ENCODE measurements at places on chromosomes 12 and 14. TPM values are rescaled to one million over a fixed set of nuclear protein-coding genes. Genes with fewer than 3 reads are reported as not detected.

DPPA3 gene
- total RNA-seq, result not detected

GLI1 gene
- not detected for total RNA-seq

PIK3C2G gene
- 10.6 TPM for total RNA-seq

HOXC13 gene
- 6.0 TPM for total RNA-seq

EML1 gene
- total RNA-seq, result 9.5 TPM

SMCO2 gene
- 0.37 TPM for total RNA-seq

CYP46A1 gene
- 0.20 TPM for total RNA-seq

OTUB2 gene
- 1.8 TPM for total RNA-seq

CD9 gene
- 31.1 TPM for total RNA-seq

PMEL gene
- 0.59 TPM for total RNA-seq

CLEC9A gene
- total RNA-seq, result not detected

DIO2 gene
- total RNA-seq, result 0.26 TPM

DHRS4L2 gene
- total RNA-seq, result 18.1 TPM

PITPNM2 gene
- 10.5 TPM for total RNA-seq

HCAR2 gene
- not detected for total RNA-seq

- peak; percentile 17 for DNase-seq
Observed at GRCh38 chr12:24111616-24112015, 162.1 kb upstream of the SOX5 start.

DNA sequence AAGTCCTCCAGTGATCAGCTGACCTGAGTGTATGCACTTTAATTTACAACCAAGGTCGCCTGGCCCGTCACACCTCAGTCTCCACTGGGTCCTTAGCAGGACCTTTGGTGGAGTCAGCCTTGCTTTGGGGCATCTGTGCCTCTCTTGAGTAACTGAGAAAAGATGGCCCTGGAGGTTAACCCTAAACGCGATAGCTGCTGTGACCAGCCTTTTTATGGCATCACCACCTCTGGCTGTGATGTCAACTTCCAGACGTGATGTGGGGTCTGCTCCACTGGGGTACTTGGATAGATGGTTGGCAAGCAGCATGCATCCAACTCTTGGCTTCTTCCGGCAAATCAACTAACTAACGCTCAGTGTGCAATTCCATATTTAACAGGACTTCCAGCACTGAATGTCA lies 122.8 kb upstream of the RTL1 start:
- DNase-seq, result no peak

- no peak for DNase-seq
Observed at GRCh38 chr14:55303691-55304145, 32.5 kb downstream of the FBXO34 start.

DNA sequence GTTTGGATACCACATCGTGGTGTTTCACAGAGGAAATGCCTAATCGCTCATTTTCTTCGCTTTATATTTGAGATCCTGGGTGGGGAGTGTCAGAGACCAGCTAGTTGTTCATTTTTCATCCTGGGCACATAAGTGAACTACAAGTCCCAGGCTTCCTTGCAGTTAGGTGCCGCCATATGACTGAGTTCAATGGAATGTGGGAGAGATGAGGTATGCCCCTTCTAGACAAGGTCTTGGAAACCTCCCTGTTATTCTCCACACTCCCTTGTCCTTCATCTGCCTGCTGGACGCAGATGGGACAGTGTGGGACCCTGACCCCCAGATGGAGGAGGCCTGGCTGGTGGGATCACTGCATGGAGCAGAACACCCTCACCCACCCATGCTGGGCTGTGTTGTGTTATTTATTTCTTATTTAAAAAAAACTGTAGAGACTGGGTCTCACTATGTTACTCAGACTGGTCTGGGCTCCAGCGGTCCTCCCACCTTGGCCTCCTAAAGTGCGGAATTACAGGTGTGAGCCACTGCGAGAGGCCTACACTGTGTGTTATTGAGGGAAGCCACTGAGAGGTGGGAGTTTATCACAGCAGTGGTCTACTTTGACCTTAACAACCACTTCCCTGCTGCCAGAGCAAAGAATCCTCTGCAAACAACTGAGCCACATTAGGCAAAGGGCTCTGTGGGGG lies 42.9 kb upstream of the VRK1 start:
- no peak for DNase-seq

DNA sequence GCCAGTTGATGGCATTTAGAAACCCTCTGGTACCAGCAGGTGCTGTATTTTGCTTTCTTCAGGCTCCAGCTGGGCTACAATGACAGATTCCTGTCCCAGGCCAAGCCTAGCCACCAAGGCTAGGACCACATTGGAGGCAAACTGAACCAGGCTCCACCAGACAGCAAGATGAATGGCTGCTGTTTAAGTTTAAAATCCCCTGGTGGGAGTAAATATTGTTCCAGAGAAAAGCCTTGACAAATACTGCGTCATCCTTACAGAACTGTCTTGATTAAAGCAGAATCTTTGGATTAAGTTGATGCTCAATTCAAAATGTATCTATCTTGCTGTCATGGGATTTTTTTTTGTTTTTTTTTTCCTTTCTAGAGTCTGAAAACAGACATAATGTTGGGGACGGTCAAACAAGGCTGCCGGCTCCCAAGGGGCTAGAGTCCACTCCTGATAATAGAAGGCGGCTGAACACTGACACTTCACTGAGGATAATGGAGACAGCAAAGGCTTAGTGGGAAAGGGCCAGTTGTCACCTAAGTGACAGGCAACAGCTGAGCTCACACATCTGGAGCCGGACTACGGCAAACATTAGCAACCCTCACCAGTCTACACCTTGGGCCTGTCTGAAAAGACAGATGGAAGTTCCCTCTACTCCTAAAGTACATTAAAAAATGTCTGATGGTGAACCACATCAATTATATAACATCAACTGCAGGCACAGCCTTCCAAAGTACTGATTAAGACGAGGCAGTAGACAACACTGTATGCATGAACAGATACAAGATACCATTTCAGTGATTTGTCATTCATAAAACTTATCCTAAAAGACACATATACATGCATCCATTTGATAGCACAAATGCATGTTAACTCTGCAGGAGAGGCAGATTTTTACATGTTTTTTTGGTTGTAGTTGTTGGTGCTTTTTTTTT lies 1.7 kb downstream of the PRICKLE1 start:
- no peak for DNase-seq

DNA sequence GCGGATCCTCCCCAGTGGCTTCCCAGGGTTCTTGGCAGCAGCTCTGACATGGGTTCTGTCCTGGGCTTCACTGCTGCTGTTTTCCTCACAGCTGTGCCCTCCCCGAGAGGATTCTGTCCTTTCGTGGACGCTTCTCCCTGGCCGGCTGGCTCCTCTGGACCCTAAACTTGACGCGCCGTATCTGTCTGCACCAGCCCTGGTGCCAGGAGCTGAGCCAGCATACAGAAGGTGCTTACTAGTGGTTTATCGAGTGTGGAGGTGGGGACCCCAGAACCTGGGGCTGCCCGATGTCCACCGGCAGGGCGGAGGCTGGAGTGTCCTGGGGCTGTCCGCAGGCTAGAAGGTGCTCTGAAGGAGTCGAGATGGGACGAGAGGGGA lies 17.2 kb downstream of the FBRSL1 start:
- no peak for DNase-seq

- peak; percentile 87 for DNase-seq
Observed at GRCh38 chr14:101761032-101761880, at the start of gene PPP2R5C. TSS of gene PPP2R5C (plus strand) at chr14:101761709. CDS start at chr14:101761894, 185 bp downstream.

GRCh38 chr12:11834931-11835330 lies 185.5 kb downstream of the ETV6 start:
- DNase-seq, result no peak

- DNase-seq, result no peak
Observed at GRCh38 chr12:104662203-104662602, 205.5 kb downstream of the CHST11 start.

DNA sequence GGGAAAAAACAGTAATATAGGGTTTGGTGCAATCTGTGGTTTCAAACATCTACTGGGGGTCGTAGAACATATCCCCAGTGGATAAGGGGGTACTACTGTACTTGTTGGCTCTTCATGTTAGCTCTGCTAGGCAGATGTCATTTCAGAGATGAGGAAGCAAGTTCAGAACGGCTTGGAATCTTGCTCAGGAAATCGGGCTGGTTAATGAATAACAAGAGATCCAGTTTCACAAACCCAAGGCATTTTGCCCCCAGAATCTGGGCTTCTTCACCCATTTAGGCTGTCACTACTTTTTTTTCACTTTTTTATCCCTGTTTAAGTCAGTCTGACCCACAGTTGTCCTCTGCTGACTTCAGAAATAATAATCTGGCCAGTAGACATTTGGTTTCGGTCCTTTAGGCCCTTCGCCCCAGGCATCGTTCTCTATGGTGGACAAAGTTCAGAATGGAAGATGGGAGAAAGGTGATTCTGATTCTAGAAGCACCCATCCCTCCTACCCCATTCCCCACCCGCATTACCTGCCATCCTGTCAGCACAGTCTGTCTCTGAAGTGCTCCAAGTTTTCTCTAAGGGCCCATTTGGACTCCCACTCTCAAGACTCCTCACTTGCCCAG lies 4.5 kb downstream of the SUOX start:
- no peak for DNase-seq

GRCh38 chr14:34649344-34649743 lies 19.4 kb upstream of the SNX6 start:
- peak; percentile 69 for DNase-seq

GRCh38 chr12:14460212-14460841 lies 94.8 kb downstream of the ATF7IP start:
- DNase-seq, result no peak

- DNase-seq, result no peak
Observed at GRCh38 chr14:62168564-62169155, 406.4 kb downstream of the SNAPC1 start.

DNA sequence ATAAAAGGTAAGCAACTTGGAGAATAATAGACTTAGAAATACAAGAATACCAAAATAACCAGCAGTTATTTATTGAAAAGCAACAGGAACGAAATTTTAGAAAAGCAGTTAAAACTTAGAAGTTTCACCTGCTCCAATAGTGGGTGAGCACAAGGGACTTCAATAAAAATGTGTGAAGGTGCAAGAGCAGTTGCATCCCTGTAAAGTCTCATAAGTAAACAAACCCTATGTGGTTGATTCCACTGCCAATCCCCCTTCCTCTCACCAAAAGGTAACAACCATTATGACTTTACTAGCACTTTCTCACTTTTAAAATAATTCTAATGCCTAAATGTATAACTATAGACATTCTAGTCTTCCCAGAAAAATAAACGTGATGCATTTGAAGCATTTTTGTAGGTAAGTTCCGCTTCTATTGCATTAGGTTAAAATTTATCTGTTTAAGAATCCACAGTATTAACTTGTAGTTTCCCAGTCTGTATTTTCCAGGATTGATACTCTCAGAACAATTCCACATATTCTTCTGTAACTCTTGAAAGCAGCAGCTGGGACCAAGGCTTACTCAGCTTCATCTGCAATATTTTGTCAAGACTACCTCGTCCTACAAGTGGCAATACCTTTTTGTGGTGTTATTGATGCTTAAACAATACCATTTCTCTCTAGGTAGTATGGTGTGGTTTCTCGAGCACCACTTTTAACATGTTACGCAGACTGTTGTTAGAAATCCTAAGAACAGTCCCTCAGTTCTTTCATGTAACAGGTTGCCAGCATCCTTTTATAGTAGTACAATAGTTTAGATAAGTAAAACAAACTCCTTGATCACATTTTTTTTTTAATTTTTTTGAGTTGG lies 32.1 kb downstream of the HNRNPC start:
- no peak for DNase-seq

DNA sequence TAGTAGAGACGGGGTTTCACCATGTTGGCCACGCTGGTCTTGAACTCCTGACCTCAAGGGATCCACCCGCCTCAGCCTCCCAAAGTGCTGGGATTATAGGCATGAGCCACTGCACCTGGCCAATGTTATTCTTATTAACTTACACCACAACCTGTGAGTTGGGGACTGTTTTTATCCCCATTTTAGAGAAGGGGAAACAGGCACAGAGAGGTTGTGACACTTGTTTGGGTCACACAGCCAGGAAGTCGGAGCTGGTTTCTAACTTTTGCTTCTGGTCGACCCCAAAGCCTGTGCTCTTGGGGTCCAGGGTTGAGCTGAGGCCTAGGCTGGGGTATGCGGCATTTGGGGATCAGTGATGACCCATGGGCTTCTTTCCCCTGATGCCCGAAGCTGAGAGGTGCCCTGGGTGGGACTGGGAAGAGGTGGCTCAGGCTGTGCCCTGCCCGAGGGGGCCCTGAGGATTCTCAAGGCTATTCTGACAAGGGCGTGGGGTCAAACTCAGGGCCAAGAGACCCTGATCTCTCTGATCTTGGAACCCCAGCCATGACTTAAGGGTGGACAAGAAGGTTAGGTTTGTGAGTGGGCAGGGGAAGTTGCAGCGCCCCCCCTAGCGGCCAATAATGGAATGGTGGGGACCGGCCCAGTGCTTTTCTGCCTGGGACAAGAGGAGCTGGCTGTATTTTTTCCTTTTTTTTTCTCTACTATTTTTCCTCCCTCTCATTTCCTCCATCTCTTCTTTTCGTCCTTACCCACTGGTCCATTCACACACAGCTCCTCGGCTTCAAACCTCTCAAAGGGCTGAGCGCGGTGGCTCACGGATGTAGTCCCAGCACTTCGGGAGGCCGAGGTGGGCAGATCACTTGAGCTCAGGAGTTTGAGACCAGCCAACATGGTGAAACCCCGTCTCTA lies 3.0 kb downstream of the SDSL start:
- DNase-seq, result peak; percentile 54

DNA sequence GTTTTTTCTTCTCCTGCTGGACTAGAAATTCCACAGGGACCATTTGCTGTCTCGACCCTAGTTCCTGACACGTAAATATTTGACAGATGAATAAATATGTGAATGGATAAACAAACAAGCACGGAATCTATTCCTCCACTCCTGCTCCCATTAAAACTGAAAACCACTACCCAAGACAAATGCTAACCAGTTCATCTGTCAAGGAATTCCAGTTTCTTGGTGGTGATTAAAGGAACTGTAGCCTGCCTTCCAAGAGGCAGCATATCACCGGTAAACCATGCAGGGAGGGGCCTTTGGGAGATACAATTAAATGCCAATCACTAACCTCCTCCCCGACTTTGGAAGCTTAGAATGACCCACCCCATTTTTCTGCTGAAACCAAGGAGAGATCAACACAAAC lies 95.4 kb downstream of the TTC7B start:
- DNase-seq, result no peak

DNA sequence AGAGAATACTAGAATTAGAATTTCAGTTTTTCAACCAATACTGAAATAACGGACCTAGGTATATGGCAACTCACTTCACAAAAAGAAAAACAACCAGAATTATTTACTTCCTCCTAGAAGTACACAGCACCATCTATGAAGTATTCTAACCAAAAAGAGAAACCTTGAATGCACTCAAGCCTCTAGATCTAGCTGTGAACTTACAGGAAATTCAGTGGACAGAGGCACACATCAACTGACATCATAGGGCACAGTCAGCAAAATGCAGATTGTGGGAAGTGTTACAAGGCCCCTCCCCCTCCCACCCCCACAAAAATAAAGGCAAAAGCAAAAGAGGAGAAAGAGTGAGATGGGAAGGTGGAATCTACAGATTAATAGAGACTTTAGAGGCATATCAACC lies 102.4 kb downstream of the TMTC1 start:
- DNase-seq, result peak; percentile 14

DNA sequence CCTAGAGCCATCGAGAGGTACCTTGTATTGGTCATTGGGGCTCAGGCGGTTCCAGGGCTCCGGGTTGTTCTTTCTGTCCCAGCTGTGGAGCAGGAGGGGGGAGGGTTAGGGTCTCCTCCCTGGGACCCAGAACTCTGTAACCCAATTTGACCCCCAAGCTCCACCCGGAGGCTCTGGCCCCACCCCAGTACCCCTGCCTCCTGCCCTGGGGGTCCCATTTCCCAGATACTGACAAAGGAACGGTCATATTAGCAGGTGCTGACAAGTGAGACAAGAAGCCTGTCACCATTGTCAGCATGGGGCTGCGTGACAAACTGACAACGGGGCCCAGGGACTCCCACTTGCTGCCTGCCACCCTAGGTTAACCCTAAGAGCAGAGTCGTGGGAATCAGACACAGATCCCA lies 6.2 kb downstream of the SHMT2 start:
- no peak for DNase-seq
